Heart right ventricle (tissue), 16 donors: ENCODE measurements at places on chromosomes 16 and 17. TPM values are rescaled to one million over a fixed set of nuclear protein-coding genes. Genes with fewer than 3 reads are reported as not detected.

MCRIP1 gene
- 239 TPM for polyA plus RNA-seq

IKZF3 gene
- 0.06 TPM for polyA plus RNA-seq

DNA sequence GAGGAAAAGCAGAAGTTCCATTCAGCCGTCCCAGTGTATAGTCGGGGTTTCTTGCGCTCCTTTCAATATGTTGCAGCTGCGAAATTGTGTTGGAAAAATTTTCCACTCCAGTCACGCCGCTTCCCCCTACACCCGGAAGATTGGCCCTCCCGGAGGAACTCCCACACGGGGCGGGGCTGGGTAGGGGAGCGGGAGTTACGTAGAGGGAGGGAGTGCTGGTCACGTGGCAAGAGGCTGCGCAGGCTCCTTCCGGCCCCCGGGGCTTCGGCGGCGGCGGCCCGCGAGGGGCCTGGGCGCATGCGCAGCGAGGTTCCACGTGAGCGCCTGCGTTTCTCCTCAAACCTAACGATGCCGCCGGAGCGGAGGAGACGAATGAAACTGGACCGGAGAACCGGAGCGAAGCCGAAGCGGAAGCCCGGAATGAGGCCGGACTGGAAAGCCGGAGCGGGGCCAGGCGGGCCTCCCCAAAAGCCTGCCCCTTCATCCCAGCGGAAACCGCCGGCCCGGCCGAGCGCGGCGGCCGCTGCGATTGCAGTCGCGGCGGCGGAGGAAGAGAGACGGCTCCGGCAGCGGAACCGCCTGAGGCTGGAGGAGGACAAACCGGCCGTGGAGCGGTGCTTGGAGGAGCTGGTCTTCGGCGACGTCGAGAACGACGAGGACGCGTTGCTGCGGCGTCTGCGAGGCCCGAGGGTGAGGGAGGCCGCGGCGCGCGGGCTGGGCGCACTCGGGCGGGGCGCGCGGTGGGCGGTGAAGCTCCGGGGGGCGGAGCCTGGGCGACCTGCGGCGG lies at the start of gene UTP18:
TSS of gene UTP18 (plus strand) at position 310 of the 787 bp plus-strand sequence. CDS start at position 349, 39 bp downstream.
- peak; percentile 97 for DNase-seq

GRCh38 chr17:64780096-64781013 lies 118.2 kb upstream of the SMURF2 start:
- peak; percentile 57 for DNase-seq

DNA sequence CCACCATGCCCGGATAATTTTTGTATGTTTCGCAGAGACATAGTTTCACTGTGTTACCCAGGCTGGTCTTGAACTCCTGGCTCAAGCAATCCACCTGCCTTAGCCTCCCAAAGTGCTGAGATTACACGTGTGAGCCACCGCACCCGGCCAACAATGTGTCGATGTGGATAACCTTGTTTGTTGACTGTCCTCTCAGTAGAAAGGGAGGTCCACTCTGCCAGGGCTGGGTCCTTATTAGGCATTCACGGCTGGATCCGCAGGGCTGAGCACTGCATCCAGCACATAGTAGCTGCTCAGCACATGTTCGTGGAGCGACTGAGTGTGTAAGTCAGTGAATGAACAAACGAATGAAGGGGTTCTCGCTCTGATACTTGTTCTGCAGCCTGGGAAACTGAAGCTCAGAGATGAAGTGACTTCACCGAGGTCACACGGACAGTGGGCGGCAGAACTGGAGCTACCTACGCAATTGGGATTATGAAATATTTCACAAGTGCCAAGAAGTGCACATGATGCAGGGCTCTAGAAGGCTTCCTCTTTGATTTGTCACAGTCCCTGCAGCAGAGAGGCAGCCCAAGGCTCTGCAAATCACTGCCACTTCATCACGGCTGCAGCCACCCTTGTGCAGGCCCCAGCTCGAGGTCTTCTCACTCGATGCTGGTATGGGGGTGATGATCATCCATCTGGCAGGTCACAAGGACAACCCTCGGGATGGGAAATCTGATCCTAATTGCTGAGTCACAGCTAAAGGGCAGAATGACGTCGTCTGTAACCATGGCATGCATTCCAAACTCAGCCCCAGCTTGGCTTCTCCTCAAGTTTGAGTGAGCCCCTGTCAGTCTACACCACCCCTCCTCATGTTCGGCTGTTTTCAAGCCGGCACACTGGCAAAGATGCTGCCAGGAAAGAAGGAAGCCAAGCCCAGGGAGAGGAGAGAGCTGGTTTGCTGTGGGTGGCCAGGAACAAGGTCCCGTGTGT lies 28.0 kb upstream of the SNN start:
- peak; percentile 79 for DNase-seq

DNA sequence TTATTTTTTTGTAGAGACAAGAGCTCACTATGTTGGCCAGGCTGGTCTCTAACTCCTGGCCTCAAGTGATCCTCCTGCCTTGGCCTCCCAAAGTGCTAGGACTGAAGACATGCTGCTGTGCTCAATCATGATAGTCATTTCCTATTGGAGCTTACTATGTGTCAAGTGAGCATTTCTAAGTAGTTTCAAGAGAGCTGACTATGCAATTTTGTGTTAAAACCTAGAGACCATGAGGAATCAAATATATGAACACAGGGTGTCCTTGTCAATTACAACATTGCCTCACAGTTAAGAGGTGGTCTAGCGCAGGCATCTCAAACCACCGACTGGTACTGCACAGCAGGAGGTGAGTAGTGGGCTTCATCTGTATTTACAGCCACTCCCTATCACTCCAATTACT lies 37.8 kb downstream of the MYH11 start:
- DNase-seq, result no peak

DNA sequence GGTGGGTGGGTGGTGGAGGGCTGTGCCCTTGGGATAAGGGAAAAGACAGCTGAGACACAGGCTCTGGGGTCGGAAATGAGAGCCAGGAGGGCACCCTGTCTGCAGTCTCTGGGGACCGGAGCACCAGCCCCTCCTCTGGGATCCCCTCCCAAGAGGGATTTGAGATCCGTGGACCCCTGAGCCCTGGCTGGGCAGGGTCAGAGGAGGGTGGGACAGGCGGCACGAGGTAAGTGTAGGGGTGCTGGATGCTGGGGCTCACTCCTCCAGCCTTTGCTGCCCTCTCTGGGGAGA lies 425 bp downstream of the SGSH start:
- DNase-seq, result no peak

GRCh38 chr16:49594153-49594552 lies 220.5 kb downstream of the C16orf78 start:
- DNase-seq, result no peak

GRCh38 chr17:81831957-81832607 lies 1.0 kb downstream of the MCRIP1 start:
- DNase-seq, result no peak

- no peak for DNase-seq
Measured at GRCh38 chr16:69435977-69436820, 11.8 kb downstream of the CYB5B start.

DNA sequence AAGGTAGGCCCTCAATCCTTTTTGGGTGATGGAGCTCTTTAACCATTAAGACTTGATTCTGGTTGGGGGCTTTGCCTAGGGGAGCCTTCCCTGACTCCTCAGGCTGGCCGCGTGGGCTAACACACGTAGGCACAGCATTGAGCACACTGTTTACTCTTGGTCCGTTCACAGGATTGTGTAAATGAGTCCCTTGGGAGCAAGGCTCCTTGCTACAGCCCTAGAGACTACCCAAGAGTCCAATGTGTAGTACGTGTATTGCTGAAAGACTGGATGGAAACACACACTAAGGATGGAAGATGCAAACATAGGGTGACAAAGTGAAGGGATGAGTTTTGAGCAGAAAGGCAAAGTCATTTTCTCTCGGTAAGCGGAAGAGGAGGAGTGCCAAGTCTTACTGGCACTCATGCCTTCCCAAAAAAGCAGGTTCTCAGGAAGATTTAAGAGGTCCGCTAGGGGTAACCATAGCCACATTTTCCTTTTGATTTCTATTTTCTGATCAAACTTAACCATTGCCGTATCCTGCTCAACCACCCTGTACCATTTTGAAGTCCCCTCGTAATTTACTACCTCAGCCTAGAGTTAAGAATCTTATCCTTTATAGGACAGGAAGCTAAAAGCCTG lies 911 bp upstream of the ITGA2B start:
- DNase-seq, result no peak

PEX12 gene
- 3.6 TPM for polyA plus RNA-seq

RECQL5 gene
- polyA plus RNA-seq, result 6.3 TPM

DNA sequence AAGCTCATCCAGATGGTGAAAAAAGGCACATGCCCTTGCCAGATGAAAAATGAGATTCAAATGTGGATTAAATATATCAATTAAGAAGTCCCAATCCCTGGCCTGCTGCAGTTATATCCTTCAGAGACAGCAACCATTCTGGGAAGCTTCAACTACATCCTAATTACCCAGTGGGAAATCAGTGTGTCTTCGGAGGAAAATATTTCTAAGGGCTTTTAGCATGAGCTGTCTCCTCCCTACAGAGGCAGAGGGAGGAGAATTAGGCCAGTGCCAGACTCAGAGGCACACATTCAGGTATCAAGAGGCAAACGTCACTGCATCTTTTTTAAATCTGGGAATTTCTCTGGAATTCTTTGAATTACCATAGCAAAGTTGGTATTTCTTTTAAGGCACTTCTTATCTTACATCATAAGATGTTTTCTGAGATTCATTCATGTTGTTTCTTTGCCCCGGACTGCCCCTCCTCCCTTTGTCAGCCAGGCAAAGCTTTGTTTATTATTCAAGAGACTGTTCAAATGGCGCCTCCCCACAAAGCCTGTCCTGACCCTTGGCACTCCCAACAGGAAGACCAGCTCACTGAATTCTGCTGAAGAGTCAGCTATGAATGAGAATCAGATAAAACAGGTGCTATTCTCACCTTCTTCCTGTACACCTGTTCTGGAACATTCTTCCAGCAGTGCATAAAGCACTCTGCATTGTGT lies 38.3 kb upstream of the SMPD3 start:
- no peak for DNase-seq

DNA sequence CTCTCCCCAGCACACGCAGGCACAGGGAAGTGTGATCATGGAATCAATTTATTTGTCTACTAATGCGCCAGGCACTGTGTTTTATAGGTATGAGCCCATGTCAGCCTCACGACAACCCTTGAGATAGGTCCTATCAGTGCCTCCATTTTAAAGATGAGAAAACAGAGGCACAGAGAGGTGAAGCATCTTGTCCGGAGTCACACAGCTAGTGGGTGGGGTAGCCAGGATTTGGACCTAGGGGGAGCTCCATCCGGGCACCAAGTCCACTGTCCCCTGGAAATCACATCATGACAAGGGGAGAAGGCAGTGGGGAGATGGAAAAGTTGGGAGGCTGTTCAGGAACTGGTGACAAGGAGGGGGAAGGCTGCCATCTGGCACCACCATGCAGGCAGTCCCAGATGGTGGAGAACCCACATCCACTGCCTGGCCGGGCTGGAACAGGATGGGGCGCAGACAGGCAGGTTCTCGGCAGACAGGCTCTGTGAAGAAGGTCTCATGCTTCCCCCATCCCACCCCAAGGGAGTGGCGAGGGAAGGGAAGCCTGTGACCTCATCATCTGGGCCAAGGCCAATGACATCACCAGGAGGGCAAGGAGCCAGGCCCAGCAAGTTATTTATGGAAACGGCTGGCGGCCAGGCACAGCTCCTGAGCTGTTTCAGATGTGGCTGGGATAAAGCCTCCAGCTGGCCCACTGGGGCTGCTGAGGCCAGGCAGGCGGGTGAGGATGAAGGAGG lies 126.0 kb upstream of the SDK2 start:
- DNase-seq, result peak; percentile 92

SPNS2 gene
- 27.7 TPM for polyA plus RNA-seq

DNA sequence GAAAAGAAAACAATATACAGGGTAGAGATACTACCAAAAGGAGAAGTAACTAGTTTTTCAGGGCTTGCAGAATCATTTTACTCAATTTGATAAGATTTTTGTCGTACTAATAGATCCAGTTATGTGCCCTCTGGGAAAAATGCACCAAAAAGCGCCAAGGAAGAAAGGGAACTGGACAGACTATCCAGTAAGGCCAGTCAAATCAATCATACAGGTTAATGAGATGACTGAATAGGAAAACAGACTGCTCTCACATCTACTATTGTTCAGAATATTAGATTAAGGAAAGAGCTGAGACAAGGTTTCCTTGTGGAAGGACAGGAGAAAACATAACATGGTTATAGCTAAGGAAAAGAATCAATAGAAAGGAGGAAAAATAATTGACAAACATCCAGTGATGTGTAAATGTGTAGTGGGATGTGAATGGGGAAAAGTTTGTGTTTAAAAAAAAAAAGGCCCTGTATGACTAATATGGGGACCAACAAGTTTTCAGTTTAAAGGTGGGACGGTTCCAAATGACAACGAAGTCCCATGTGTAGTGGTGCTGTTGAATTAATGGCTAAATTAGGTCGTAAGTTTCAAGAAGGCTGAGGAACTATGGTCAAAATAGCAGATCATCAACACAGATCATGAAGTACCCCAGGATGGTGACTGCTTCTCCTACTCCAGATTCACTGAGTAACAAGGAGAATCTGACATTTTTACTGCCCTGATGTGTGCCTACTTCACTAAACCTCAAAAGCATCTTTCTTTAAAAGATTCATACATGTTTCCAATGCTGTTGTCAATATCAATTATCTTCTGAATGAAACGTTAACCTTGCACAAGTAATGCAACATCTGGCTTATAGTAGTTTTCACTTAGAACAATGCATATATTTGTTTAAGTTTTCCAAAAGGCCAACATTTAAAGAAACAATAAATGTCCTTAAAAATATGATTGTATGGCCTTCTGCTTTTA lies 40.7 kb downstream of the BRIP1 start:
- no peak for DNase-seq

SCNN1B gene
- 0.25 TPM for polyA plus RNA-seq

GRCh38 chr17:56108811-56109284 lies 44.4 kb upstream of the ANKFN1 start:
- DNase-seq, result no peak

DNA sequence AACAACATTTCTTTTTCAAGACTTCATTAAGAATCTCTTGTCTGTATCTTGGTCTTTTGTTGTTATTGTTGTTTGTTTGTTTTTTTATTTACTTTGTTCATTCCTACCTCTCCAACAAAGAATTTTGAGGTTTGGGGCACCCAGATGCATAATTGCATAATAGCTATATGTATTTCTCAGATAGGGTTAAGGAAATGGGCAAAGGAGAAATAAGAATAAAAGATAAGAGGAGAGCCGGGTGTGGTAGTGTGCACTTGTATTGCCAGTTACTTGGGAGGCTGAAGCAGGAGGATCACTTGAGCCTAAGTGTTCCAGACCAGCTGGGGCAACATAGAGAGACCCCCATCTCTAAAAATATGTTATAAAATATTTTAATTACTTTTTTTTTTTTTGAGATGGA lies 30.5 kb downstream of the CDH1 start:
- no peak for DNase-seq

- no peak for DNase-seq
Measured at GRCh38 chr17:1750628-1751027, 8.0 kb downstream of the SERPINF2 start.
